ENCODE measurements at places on chromosomes 1 and 21.

DNA sequence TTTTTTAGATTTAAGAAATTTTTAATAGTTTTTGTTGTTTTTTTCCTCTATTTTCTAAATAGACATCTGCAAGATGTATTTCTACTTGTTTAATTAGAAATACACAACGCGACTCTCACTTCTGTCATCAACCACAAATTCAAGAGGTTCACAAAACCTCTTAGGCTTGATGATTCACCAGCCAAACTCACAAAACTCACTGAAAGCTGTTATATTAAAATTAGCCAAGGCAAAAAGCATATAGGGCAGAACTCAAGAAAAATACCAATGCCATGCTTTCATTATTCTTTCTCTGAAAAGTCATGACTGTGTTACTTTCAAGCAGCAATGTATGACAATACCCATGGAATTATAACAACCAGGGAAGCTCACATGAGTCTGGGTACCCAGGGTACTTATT is 487.0 kb upstream of the RGS18 start:
- DNase-seq = no peak

DNA sequence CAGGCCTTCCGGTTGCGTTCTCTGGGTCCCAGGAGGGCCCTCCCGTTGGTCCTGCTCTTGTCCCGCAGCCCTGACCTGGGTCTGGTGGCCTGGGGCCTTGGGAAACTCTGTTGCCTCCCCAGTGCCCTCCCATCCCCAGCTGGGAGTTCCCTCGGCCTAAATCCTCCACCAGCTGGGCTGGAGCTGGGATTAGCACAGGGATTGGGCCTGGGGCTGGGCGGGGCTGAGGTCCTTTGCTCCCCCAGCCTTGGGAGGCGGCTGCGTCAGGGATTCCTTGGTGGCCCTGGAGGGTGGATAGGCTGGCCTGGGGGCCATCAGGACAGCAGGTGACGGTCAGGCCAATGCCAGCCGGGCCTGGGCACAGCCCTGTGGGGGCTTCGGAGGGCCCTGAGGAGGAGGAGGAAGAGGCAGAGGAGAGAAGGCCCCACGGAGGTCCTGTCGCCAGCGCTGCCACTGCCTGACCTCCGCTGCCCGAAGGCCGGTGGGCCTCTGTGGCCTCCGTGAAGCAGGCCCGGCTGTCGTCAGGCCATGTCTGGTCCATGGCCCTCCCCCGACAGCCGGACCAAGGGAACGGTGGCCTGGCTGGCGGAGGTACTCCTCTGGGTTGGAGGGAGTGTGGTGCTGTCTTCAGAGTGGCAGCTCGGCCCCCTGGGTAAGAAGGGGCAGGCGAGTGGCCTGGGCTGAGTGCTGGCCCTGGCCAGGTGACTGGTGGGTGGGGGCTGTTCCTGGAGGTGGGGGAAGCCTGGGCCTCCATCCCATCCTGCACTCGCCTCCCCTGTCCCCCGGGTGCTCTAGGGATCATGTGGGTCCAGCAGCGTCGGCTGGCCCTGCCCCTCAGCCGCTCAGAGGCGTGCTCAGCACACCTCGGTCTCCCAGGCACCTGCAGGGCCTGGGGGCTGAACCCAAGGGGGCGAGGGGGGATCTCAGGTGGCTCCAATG is at the start of gene PLCH2:
TSS of gene PLCH2 (plus strand) at position 229 of the 939 bp plus-strand sequence. CDS start at position 529, 300 bp downstream.
- DNase-seq = no peak

- no peak for DNase-seq
These were observed 15.6 kb downstream of the C21orf91 start for GRCh38 chr21:17803536-17803935.

GRCh38 chr1:220818421-220819173 is 31.9 kb downstream of the MTARC1 start:
- DNase-seq = no peak
